ENCODE measurements at places on chromosomes 6 and 20. TPM values are rescaled to one million over a fixed set of nuclear protein-coding genes. Genes with fewer than 3 reads are reported as not detected.

- DNase-seq, result no peak
Observed at GRCh38 chr20:9492067-9492466, 22.3 kb upstream of the LAMP5 start.

Gene PRR18
- total RNA-seq, result 0.07 TPM

- no peak for DNase-seq
Observed at GRCh38 chr6:44920952-44921491, 407.1 kb upstream of the RUNX2 start.

Gene MAPK13
- total RNA-seq, result 77.3 TPM

DNA sequence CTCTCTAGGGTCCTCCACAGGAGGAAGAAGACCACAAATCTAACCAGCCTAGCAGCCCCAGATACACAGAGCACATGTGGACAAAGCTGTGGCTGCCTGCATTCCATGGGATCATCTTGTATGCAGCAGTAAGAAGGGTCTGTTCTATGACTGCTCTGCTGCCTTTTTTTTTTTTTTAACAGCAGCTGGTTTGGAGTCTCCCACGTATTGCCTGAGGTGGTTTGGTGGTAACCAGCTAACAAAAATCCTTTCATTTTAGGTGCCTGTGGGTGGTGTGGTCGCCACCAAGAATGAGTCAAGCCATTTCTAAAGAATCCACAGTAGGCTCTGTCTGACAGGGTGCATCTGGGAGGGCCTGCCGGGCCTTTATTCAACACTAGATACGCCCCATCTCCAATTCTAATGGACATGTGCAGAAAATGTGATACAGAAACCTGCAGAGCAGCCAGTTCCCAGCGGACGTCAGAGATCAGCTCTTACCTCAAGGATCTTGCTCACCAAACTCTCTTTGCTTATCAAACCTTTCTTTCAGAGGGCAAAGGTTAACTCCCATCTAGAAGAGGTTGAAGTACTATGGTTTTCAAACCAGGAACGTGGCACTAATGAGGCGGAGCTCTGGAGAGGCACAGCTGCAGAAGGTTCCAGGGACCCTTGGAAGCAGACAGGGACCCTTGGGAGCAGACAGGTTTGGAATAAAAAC, 32.0 kb downstream of the GNAS-AS1 start:
- DNase-seq, result no peak

GRCh38 chr6:108684771-108685329, 124.1 kb downstream of the FOXO3 start:
- DNase-seq, result no peak

Gene PLCB4
- total RNA-seq, result not detected

DNA sequence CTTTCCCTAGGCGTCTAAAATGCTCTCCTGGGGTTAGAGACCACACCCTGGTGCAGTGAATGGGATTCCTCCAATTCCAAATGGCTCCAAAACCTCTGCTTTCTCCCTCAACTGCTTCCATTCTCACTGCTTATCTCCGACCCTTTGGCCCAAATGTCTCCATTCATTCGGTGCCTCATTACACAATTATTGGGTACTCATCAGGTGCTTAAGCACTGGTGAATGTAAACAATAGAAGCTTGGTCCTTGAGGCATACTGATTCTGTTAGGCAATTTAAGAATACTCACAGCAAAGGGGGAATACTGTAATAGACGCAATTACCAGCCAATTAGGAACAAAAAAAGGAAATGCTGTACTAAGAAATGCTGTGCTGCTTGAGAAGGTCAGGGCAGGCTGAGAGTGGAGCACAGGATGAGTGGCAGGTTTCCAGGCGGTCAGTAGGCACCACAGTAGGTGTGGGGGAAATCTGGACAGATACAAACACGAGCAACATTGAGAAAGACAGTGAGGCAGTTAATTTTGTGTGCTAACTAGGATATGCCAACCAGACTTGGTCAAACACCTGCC, 23.0 kb downstream of the GMDS start:
- DNase-seq, result no peak

GRCh38 chr6:156513504-156513903, 263.7 kb upstream of the ARID1B start:
- DNase-seq, result no peak

Gene SEMG1
- not detected for total RNA-seq

DNA sequence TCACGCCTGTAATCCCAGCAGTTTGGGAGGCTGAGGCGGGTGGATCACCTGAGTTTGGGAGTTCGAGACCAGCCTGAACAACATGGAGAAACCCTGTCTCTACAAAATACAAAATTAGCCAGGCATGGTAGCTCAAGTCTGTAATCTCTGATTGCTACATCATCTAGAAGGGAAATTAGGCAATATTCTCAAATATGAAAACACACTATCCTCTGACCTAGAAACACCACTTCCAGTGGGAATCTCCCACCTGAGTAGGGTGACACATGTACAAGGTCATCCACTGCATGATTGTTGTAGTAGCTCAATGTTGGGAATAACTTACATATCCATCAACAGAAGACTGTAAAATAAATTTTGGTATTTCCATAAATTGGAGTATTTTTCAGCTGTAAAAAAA, 19.1 kb upstream of the SIRPD start:
- DNase-seq, result no peak

GRCh38 chr6:157806131-157806855, 16.8 kb upstream of the SNX9 start:
- DNase-seq, result no peak

GRCh38 chr6:69936674-69937363, 70.5 kb downstream of the COL19A1 start:
- no peak for DNase-seq

Gene PDYN
- total RNA-seq, result not detected

Gene HDGFL1
- not detected for total RNA-seq

GRCh38 chr6:77468939-77469338, 5.6 kb upstream of the HTR1B start:
- no peak for DNase-seq

GRCh38 chr20:49174183-49174582, 14.0 kb downstream of the STAU1 start:
- no peak for DNase-seq

Gene RAET1L
- not detected for total RNA-seq

DNA sequence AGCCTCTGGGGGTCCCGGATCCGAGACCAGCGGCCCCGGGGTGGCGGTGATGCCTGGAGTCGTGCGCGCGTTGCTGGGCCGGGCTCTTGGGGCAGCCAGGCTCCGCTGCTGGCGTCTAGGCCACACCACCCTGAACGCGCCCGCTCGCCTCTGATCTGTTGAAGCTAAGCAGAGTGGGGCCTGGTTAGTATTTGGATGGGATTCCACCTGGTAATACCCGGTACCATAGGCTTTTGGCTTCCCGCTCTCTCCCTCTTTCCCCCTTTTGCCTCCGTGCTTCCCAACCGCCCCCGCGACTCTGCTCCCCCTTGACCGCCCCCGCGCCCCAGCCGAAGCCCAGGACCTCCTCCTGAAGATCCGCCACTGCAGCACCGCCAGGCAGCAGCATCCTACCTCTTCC, 1383.5 kb upstream of the DEFB115 start:
- peak; percentile 61 for DNase-seq

Gene SRXN1
- 26.3 TPM for total RNA-seq

- no peak for DNase-seq
Observed at GRCh38 chr6:128149796-128150195, 248.9 kb upstream of the THEMIS start.

GRCh38 chr20:14986026-14986655, 648.7 kb upstream of the FLRT3 start:
- DNase-seq, result no peak

GRCh38 chr20:9573335-9574151, 59.2 kb downstream of the LAMP5 start:
- no peak for DNase-seq

DNA sequence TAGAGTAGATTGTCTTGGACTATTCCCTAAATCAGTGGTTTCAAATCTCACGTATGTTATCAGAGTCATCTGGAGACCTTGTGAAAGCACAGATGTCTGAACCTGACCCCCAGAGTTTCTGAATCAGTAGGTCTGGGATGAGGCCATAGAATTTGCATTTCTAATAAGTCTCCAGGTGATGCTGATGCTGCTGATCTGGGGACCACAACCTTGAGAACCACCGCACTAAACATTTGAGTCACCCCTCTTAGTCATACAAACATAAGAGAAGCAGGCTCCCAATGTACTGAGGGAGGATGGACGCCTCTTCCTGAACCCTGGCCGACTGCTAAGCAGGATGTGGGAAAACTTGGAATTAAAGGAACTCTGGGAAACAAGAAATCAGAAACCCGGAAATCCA, 187.8 kb upstream of the PRDM1 start:
- no peak for DNase-seq

Gene ECT2L
- not detected for total RNA-seq

- no peak for DNase-seq
Observed at GRCh38 chr20:45183084-45183483, 8.4 kb downstream of the PI3 start.

DNA sequence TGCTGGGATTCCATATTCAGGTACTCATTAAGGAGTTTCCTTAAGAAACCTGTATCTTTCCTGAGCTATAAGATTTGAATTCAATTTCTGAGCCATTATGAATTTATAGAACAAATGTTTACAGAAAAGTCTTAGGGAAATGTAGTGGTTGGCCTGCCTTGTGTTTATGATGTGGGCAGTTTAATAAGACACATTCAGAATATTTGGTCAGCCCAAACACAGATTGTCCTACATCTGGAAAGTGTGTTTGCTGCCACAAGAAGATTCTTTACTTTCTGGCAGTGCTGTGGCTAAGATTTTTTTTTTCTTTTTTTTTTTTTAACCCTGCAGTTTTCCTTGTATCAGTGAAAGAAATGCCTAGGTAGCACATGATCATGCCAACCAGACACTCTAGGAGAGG, 15.2 kb downstream of the TBX18 start:
- no peak for DNase-seq

- no peak for DNase-seq
Observed at GRCh38 chr6:106145741-106146227, 59.6 kb downstream of the PRDM1 start.

Gene VGLL2
- total RNA-seq, result not detected

Gene RBM24
- total RNA-seq, result not detected

GRCh38 chr20:54227241-54227640, 19.4 kb downstream of the PFDN4 start:
- DNase-seq, result no peak

Gene KCNK16
- not detected for total RNA-seq

Gene KIF25
- total RNA-seq, result not detected

Gene HAO1
- total RNA-seq, result not detected

Gene BTNL2
- total RNA-seq, result not detected

Gene ELOVL4
- 1.8 TPM for total RNA-seq

DNA sequence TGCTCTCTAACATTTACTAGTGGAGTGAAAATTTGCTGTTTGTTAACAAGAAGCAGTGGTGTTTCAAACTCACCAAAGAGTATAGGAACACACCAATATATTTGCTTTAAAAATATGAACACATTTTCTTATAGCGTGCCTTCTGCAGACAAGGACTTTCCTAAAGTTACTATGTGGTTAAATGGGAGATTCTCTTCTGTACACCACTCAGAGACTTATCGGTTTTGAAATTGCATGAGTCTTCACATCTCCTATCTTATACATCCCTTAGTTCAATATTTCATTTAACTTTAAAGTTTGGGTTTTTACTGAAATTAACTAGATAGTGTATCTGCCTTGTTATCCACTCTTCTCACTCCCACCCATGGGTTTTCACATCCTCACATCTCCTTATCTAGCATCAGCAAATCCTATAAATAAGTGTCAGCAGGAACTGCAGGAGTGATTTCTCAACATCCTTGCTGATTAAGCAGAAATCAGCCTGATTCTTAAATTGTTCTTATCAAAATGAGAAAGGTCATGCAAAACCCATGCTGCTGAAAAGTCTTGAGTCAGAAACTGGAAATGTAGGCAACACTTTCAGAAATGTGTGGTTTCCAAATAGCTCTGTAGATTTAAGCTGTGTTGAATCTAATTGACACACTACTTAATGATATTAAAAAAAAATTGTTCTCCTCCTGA, 1075.6 kb upstream of the GJE1 start:
- no peak for DNase-seq

DNA sequence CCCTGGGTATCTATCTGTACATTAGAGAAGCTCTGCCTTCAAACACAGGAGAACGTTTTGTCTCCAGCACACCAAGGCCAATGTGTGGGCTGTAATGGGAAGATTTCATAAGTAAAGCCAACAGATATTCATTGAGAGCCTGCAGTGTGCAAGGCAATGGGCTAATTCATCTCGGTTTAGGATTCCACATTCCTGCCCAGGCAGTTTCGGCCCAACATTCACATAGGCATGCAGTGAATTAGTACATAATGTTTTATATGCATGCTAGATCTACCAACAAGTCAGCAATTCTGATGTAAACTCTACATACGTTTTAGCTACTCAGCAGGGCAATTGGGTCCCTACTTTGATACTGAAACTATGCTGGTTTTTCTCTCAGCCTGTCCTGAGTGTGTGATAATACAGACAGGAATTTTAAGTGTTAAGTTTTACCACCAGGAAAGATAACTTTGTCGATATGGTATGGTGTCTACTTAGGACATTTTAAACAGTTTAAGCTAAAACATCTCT, 46.9 kb upstream of the NAA20 start:
- no peak for DNase-seq

GRCh38 chr6:19999319-20000191, 162.4 kb downstream of the ID4 start:
- no peak for DNase-seq

Gene OTOR
- total RNA-seq, result not detected

- DNase-seq, result no peak
Observed at GRCh38 chr6:138873191-138873590, 77.3 kb downstream of the ECT2L start.

Gene IRF4
- 703 TPM for total RNA-seq

DNA sequence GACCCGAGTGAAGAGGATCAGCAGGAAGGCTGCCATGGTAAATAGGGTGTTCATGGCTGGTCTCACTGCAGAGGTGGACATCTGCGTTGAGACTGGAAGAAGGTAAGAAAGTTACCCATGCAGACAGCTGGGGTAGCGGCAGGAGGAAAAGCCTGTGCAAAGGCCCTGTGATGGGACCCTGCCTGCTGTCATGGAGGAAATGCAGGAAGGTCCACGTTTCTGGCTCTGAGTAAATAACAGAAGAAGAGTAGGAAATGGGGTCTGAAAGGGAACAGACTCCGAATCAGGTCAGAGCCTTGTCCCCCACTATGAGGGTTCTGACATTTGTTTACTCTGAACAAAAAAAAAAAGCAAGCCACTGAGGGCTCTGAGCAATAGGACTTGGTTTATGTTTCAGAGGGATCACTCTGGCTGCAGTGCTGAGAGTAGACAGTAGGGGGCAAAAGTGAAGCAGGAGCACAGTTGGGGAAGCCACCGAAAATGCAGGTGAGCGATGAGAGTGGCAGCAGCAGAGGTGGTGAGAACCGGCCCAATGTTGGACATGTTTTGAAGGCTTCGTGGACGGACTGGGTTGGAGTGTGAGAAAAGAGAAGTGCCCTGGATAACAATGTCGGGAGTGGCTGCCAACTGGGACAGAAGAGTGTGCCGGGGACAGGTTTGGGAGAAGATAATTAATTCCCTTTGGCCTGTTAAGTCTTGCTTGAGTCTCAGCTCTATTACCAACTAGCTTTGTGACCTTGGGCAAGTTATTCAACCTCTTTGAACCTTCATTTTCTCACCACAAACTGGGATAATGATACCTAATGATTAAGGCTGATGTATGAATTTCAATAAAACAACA, 57.9 kb upstream of the MAP7 start:
- peak; percentile 63 for DNase-seq

Gene CST2
- total RNA-seq, result not detected

- no peak for DNase-seq
Observed at GRCh38 chr6:170125456-170126300, 165.2 kb downstream of the DLL1 start.

GRCh38 chr6:158152659-158153058, 15.4 kb downstream of the SERAC1 start:
- no peak for DNase-seq

Gene TRERF1
- total RNA-seq, result 10.6 TPM
